Left ventricle myocardium superior (tissue), 1 donor: ENCODE measurements at places on chromosomes 4 and X. TPM values are rescaled to one million over a fixed set of nuclear protein-coding genes. Genes with fewer than 3 reads are reported as not detected.

- no peak for DNase-seq
Measured at GRCh38 chr4:156595041-156595440, 376.6 kb downstream of the PDGFC start.

GRCh38 chrX:119238557-119238956 is 2.5 kb downstream of the PGRMC1 start:
- DNase-seq: no peak

DNA sequence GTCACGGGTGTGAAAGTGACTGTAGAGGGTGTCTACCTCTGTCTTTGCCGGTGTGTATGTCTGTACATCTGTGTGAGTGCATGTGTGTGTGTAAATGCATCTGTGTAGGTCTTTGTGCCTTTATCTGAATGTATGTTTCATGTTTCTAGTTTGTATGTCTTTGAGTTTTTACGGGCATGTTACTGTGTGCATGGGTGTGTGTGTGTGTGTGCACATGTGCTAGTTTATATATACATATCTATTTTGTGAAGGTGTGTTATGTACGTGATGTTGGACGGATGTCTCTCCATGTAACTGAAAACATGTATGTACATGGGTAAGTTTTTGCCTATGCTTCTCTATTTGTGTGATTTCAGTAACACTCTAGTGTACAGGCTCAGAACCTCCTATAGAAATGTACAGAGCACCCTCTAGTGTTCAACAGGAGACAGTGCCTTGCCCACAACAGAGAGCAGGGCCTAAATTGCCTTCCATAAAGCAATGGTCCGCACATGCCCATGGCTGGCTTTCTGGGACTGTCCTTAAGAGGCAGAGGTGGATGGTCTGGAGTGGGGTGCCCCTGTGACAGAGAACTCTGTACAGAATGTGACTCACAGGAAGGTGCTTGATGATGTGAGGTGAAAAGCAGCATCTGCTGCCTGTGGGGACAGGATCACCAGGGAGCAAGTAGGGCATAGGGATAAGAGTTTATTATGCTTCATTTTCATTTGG is 343.5 kb downstream of the RAPGEF2 start:
- DNase-seq: peak; percentile 44

ABCB7 gene
- 44.1 TPM for total RNA-seq

DNA sequence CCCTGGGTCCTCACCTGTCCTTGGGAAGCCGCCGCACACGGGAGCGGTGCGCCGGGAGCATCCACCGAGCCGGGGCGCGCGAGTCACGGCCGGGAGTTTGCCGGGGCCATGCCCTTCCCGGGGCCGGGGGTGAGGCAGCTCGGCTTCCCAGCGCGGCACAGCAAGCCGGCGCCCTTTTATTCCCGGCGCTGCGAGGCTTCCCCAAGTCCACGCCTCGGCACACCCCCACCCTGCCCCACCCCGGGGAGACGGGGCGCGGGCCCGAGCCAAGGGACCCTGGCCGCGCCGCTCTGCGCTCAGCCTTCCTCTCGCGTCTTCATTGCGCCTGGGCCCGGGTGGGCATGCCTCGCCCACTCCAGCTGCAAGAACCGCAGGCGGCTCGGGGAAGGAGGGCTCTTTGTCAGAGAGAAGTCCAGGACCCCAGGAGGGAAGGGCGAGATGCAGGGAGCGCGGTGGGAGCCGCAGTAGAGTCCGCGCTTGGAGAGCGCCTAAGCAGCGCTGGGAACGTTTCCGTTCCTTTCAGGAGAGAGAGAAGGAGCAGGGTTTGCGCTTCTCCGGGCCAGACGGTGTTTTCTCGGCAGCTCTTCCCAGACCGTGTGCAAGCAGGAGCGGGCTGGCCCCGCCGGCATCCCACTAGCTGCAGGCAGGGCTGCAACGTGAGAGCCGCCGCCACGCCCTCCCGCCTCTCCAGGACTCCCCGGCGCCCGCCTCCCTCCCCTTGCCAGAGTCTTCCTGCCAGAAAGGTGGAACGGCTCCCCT is at the start of gene MXRA5:
TSS of gene MXRA5 (minus strand) at position 152 of the 759 bp plus-strand sequence. CDS start 2,819 bp downstream, outside the sequence.
- peak; percentile 33 for DNase-seq

YY2 gene
- total RNA-seq: 0.57 TPM

DNA sequence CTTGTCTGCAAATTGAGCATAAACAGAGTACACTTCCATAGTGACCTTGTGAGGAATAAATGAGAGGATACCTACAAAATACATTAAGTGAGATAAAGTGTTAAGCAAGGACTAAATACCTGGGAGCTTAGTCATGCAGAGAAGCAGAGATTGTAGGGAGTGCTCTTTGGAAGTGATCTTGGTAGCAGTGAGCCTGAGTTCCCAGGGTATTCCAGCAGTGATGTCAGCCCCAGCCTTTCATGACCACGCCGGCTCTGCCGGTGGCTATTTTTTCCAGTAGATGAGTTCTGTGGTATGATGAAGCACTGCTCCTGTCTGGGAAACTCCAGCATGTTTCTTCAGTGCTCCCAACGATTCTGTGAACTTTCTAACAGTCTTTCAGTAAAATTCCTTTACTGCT is 391.5 kb upstream of the IGFBP7 start:
- DNase-seq: peak; percentile 60

TMSB4X gene
- total RNA-seq: 942 TPM

DNA sequence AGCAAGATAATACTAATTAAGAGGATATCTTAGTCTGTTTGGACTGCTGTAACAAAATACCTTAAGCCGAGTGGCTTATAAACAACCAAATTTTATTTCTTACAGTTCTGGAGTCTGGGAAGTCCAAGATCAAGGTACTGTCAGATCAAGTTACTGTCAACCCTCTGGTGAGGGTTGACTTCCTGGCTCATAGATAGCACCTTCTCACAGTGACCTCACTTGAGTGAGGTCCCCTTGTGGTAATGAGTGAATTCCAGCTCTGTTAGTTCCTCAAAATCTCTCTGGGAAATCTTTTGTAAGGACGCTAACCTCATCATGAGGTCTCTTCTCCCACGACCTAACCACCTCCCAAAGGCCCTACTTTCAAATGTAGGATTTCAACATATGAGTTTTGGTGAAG is 36.9 kb upstream of the ADGRA3 start:
- DNase-seq: no peak

DNA sequence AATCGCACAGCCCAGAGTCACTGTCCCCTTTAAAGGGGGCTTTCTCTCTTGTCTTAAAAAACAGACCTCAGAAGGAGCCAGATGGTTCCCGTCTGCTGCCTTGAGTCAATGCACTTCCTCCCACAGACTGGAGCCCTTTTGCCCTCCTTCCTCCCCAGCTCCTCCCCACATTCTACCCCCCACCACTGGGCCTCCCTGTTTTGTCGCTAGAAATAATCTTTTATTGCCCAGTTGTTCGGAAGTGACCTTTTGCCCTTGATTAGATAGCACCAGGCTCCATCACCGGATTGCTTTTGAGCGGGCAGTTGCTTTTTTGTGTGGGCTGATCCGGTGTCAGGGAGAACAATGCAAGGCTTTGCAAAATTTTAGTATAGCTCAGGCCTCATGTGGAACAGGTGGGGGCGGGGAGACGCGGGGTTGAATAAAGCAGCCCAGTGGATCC is 47.7 kb downstream of the SPRY1 start:
- DNase-seq: peak; percentile 42

N4BP2 gene
- total RNA-seq: 4.4 TPM

DNA sequence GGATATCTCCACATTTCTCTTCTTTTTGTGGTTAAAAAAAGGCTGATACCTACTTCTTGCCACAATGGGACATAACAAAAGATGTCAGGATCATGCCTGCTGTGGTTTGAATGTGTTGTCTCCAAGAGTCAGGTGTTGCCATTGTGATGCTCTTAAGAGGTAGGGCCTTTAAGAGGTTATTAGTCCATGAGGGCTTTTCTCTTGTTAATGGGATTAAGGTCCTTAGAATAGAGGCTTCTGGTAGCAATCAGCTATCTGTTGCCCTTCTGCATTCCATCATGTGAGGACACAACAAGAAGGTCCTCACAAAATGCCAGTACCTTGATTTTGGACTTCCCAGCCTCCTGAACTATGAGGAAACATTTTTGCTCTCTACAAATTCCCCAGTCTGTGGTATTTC is 191.4 kb downstream of the GBA3 start:
- no peak for DNase-seq

DNA sequence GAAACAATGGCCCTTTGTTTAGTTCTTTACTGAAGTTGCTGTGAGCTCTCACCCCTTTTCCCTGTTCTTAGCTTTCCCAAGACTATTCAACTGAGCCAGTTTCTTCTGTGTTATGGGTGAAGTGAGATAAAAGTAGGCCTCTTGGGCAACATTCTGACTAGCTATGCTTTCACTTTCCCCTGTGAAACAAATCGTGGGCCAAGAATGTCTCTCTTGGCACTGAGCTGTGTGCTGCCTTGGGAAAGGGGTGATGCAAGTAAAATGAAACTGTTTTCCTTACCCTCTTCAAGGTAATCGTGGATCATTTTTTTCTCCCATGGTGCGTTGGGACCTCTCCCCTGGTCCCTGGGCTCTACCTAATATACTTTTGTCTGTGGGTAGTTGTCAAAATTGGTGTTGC is 653.9 kb upstream of the MAGEB2 start:
- no peak for DNase-seq

GYPB gene
- not detected for total RNA-seq

GRCh38 chr4:126386512-126386911 is 1071.8 kb downstream of the FAT4 start:
- DNase-seq: no peak

DNA sequence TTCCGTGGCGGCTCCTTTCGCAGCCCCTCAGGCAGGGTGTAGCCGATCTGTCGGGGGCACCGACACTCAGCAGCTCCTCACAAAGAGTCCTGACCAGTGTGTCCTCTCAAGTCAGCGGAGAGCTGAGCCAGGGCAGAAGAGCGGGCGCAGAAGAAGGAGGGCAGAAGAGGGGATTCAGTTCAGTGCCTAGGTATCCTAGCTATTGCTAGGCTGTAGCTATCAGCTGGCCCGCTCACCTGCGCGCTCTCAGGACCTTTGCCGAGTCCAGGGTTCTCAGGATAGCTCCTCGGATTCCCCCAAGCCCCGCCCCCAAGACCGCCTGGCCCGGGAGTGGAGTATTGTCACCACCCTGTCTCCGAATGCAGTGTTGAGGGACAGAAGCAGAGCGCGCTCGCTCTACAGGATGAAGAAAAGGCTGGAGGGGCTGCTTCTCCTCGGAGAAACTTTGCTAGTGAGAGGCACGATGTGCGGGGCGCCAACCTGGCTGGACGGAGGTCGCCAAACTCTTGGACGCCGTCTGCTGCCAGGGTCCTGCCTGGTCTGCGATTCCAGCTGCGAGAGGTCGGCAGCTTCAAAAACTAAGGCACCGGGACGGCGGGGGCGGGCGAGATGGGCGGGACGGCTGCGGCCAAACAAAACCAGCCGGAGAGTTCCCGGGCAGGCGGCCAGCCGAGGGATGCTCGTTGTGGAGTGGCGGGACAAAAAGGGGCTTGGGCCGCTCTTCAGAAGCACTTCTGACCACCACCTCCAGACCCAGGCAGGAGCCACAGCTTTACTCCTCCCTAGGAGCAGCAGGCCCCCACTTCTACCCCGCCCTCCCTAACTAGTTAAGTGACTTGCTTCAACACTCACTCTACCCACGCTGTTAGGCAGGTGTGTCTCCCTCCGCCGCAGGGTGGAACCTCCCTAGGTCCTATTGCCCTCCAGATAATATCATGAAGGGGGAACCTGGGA is at the start of gene XKRX:
TSS of gene XKRX (minus strand) at position 258 of the 954 bp plus-strand sequence. CDS start 613 bp downstream, outside the sequence.
- peak; percentile 38 for DNase-seq

- DNase-seq: no peak
Measured at GRCh38 chrX:94178145-94178788, 504.3 kb downstream of the FAM133A start.

- DNase-seq: no peak
Measured at GRCh38 chrX:19350941-19351384, 7.2 kb downstream of the PDHA1 start.

MED28 gene
- total RNA-seq: 23.4 TPM

ARFIP1 gene
- total RNA-seq: 14.3 TPM

DNA sequence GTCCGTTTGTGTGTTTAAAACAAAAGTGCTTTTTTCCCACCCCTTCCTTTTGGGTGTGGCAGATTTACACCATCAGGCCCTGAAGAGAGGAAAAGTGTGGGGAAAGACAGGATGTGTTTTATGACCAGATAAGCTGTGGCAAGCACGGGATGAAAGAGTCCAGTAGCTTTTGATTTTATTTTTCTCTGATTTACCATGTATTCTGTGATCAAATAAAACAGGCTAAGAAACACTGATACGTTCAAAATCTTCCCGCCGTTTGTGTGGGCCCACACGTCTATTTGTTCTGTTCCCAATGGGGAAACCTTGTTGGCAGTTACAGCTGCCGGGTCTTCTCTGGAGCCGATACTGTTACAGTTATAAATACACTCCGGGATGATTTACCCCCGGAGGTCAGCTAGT is 10.8 kb downstream of the LRP2BP start:
- no peak for DNase-seq

DNA sequence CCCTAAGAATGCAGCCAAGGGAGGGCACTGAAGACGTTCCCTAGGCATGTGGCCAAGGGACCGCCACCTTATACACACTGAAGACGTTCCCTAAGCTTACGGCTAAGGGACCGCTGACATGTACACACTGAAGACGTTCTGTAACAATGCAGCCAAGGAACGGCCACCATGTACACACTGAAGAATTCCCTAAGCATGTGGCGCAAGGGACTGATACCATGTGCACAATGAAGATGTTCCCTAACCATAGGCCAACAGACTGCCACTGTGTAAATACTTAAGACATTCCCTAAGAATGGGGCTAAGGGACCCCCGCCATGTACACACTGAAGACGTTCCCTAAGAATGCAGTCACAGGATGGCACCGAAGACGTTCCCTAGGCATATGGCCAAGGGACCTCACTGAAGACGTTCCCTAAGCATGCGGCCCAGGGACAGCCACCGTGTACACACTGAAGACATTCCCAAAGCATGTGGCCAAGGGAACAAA is 36.1 kb downstream of the DHRSX start:
- DNase-seq: no peak

GPM6B gene
- 4.7 TPM for total RNA-seq

DNA sequence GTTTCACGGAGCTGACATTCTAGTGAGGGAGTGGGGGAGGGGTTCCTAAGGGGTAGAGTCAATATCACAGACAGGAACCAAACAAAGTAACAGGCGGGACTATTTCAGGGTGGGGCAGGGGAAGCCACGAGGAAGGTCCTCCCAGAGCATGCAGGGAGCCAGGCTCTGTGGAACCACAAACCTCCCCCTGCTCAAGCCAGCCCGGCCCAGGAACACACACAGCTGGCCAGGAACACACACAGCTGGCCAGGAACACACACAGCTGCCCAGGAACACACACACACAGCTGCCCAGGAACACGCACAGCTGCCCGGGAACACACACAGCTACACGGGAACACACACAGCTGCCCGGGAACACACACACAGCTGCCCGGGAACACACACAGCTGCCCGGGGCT is 24.8 kb downstream of the EVC2 start:
- no peak for DNase-seq

DNA sequence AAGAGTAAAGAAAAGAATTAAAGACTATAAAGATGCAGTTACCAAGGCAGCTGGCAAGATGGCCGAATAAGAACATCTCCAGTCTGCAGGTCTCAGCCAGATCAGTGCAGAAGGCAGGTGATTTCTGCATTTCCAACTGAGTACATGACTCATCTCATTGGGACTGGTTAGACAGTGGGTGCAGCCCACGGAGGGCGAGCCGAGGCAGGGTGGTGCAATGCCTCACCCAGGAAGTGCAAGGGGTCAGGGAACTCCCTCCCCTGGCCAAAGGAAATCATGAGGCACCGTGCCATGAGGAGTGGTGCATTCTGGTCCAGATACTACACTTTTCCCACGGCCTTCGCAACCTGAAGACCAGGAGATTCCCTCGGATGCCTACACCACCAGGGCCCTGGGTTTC is 20.5 kb downstream of the SPIN4 start:
- DNase-seq: no peak

RTL9 gene
- total RNA-seq: 0.40 TPM

CSN3 gene
- not detected for total RNA-seq
